ENCODE measurements at places on chromosomes 2 and 18.

- no peak for DNase-seq
Observed at GRCh38 chr2:213279116-213279620, 5.1 kb upstream of the SPAG16 start.

DNA sequence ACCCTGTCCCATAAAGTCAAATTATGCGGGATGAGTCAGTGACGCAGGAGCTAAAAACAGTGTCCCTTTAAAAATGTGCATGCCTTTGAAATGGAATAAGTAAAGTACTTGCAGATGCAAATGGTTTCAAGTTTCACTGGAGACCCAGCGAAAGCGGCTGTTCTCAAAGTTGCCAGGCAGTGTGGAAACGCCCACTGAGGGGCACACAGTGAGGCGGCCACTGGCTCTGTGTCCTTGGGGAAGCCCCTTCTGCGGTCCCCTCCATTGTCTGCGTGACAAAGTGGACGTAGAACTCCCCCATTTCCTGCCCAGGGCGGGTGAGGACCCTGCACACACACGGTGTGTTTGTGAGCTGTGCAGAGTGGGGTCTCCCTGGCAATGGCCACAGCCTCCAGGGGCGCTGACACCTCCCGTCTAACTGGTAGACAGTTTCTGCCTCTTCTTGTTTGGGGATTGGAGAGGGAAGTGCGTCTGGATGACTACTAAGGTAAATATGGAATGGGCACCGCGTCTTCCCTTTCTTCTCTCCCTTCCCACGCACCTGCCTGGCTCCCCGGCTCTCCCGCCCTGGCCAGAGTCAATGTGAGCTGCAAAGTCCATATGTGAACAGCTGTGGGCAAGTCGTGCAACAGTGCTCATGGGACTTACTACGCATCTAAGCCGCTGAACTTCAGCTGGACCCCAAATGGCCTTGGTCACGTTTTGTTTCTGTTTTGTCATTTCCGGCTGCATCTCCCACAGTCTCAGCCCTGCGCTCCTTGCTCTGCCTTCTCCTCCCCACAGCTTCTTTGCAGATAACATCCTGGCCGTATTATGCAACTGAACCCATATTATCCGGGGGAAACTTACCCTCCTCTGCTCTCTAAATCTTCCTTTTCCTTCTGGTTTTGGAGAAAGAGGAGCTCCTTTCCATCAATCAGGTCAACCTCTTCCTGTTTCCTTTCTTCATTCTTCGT is 33.7 kb upstream of the ZNF516 start:
- DNase-seq: peak; percentile 39

DNA sequence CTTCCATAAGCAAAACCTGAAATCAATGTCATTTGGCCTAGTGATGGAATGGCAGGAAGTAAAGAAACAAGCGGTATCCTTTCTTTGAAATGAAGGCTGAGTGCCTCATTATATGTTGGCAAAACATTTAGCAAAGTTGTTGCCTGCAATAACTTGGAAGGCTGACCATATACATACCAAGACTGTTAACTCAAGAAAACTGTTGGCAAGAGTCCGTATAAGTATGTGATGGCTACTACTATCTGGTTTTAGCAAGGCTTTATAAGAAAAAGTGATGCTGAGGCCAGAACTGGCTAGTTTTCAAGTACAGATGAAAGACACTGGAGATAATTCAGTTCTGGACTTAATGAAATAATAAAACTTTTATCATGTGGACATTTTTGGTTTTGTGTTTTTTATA is 356.2 kb downstream of the ZNF521 start:
- DNase-seq: no peak

DNA sequence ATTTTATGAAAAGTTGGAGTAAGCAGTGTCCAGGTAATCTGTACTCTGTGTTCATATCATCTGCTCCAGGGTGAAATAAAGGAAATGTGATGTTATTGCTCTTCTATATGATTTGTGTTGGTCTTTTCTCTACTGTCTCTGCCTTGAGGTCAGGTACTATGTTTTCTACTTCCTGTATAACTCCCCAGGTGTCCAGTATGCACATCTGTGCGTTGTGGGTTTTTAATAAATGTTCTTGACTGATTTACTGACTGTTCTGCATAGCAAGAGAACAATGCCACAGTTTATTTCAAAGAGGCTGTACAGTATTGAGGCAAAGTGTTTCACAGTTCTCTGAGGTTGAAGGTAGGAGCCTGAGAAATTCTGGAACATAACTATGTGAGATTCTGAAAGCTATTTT is 89.7 kb downstream of the BABAM2 start:
- no peak for DNase-seq

GRCh38 chr2:135913727-135914365 is 37.6 kb upstream of the MCM6 start:
- peak; percentile 77 for DNase-seq

DNA sequence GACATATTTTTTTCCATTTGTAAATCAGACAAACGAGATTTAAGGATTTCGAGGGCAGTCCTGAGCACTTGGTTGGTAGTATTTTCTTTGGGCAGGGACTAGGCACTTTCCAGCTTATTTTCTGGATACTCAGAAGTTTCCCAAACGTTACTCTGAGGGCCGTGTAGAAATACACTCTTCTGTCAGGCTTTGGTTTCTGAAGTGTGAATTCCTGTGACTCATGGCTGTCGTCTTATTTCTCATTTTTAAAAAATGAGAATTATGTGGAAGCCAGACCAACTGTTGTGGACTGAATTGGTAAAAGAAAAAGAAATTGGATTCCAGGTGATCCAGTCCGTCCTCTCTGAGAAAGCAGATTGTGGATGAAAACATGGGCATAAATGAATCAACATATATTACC is 658.6 kb upstream of the FANCL start:
- DNase-seq: no peak

DNA sequence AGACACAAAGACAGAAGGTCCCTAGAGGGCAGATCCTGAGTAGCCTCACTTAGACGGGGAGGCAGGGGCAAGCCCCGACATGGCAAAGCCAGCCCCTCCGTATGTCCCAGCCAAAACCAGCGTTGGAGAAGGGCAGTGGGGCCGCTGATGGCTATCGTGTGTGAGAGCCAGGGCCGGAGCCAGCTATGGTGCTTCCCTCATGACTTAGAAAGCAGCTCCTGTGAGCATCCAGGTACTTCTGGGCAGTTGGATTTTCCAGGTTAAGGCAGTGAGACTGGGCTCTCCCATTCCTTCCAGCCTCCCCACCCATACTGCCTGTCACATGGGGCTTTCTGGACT is 31.2 kb upstream of the ROCK2 start:
- DNase-seq: no peak

DNA sequence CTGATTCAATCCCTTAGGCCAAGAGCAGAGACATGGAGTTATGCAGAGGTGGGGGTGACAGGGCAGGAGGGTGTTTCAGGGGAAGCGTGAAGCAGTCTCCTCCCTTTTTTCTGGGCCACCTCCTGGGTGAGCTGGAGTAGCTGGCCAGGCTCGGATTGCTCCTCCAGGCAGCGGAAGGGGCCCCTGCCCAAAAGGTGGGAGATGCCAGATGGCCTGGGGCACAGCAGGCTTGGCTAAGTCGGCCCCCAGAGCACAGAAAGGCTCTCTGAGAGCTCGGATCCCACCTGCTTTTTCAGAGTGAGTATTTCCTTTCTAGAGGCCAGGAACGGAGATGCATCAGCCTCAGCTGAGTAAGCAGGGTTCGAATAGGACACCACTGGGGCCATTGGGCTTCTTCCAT is 196.9 kb downstream of the ANKRD30B start:
- no peak for DNase-seq

GRCh38 chr18:35942661-35943060 is 29.8 kb upstream of the RMP24 start:
- DNase-seq: no peak

- peak; percentile 49 for DNase-seq
Observed at GRCh38 chr2:204177977-204178522, 241.5 kb downstream of the ICOS start.

DNA sequence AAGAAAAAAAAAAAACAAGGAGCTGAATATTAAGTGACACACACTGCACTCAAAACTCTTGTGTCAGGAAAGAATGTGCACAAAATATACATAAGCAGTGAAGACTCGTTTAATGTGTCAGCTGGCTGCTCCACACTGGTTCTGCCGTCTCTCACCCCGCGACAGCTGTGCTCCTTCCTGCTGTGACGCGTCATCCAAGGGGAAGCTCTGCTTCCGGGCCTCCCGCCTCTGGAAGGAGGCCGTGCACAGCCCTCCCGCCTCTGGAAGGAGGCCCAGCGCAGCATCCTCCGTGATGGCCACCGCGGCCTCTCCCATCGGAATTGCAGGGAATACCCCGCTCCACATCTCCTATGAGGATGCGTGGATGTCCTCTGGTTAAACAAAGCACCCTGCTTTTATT is 151.0 kb downstream of the HDAC4 start:
- no peak for DNase-seq

GRCh38 chr2:196233021-196233804 is 61.8 kb upstream of the STK17B start:
- DNase-seq: no peak

DNA sequence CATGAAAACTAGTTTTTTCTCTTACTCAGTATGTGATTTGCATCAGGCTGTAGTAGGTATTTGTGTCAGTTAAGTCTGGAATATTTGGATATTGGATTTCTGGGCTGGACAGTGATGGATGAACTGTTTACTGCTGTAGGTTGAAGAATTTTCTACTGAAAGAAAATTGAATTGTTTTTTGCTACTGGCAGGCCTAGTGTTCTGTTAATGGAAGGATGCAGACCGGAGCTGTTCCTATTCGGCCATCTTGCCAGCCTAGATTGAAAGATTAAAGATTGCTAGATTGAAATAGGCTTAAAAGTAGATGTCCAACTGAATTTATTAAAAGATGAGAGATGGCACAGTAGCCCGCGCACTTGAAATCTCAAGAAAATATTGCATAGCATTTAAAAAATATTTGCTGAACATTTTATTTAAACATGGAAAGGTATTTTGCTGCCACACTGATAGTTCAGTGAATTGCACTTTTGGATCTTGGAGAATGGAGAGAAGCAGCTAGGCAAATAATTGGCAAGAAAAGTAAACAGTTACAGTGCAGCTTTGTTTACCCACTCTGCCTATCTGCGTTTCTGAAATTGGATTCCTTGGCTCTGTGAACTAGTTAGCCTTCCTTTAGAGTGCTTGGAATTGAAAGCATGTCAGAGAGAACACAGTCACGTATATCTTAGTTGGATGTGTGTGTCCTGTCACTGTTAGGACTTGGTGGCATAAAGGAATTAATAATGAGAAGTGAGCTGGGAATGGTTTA is 54.1 kb downstream of the EPB41L5 start:
- no peak for DNase-seq

GRCh38 chr2:231910771-231911170 is 15.4 kb downstream of the NPPC start:
- DNase-seq: no peak

DNA sequence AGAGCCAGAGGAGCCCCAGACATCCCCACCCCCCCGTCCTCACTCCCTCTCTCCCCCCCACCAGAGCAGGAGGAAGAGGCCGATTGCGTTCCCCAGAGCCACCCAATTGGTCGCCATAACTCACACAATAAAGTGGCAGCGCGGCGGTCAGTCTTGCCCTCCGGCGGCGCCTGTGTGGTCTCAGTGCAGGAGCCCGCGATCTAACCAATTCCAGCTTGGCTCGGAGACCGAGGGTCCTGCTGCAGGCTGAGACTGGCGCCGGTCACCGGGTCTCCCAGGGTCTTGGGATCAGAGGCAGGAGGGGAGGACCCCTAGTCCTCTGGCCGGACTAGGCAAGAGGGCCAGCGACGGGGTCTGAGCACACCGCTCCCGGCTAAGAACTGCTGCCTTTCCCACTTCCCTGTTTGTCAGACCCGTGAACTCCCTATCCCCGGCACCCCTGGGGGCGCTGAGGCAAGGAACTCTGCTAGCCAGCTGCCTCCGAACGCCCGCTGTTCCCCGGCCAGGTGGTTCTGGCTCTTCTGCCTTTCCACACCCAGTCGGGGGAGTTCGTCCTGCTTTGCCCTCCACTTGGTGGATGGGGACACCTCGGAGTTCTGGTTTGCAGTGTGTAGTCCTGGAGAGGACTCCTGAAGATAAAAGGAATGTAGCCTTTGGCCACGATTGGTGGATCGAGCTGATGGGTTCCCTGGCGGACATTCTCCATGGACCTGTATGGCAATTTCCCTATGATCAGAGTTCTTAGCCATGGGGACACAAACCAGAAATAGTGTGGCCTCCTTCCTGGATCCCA is 1.0 kb upstream of the HOXD12 start:
- DNase-seq: no peak

GRCh38 chr18:25979369-25980040 is 110.9 kb downstream of the SS18 start:
- no peak for DNase-seq

DNA sequence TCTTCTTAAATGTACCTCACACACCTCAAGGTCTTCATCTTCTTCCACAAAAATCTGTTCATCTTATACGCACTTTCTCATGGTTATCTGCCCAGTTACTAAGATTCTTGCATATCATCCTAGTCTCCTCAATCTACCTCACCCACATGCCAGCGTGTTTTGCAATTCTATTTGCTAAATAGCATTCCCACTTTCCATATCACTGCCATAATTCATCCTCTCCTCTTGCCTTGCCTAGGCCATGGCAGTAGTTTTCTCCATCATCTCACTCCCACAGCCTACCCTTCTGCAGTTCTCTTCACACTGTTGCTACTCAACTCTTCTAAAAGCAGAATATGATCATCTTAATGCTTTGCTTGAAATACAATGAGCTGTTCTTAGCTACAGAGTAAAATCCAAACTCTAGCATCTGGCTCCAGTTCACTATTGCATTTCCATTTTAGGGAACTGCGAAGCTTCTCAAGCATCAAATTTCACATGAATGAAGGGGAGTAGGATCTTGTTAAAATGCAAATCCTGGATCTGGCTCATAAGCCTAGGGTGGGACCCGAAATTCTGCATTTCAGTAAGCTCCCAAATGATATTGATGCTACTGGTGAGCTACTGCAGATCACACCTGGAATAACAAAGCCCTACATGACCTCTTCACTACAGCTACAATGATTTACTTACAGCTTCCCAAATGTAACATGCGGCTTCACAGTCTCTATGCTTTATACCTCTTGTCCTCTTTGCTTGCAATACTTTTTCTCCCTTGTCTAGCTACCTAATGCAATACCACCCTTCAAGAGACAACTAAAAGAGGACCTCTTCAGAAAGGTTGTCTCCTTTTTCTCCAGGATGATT is 293.9 kb downstream of the SATB2 start:
- no peak for DNase-seq

- no peak for DNase-seq
Observed at GRCh38 chr2:43276962-43277391, 50.6 kb upstream of the ZFP36L2 start.

All from erythroblast (primary cell).